ENCODE measurements at places on chromosomes 6 and 20. TPM values are rescaled to one million over a fixed set of nuclear protein-coding genes. Genes with fewer than 3 reads are reported as not detected.
A peak's percentile ranks its signal among the peaks of the same experiment; 100 is the strongest.

DNA sequence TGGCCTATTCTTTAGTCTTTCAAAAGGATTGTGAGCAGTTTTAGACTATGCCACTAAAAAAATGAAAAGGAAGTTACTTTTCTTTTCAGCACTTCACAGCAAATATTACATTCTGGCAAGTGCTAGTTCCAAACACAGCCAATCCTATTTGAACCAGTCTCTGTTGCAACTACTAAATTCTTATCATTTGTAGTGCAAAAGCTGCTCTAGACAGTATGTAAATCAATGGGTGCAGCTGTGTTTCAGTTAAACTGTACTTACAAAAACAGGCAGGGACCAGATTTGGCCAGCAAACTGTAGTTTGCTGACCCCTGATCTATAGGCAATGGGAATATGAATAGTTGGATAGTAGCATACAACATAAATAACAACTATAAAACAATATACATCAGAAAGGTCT lies 68.1 kb upstream of the TULP1 start:
- H3K4me3 ChIP-seq: no peak overlapping the region
- no peak overlapping the region for H3K27ac ChIP-seq
- no peaks in the 10 kb centered on the region for H3K36me3 ChIP-seq
- H3K4me1 ChIP-seq: peaks cover 14% of the 10 kb centered on the region

RBM39 gene
- 260 TPM for polyA plus RNA-seq

CCN2 gene
- 300 TPM for polyA plus RNA-seq

DNA sequence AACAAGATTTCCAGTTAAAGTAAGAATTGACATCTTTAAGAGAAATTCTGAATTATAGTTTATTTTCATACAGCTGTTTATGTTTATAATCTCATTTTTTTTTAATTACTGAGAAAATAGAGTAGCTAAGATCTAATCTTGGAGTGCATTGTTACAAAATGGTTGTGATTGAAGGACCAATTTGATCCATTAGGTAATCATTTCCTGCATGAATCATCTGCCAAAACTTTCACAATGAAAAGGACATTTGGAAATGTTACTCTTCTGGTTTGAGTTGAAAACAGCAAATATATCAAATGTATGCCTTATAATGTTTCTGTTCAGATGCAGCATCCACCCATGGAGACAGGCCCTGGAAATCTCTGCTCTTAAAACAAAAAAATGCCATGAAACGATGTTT lies 19.0 kb downstream of the TUBB2A start:
- no peak overlapping the region for H3K4me3 ChIP-seq
- peak overlapping the region; percentile 60 for H3K27ac ChIP-seq
- H3K27me3 ChIP-seq: no peaks in the 10 kb centered on the region
- H3K36me3 ChIP-seq: no peaks in the 10 kb centered on the region
- DNase-seq: no peak

SMLR1 gene
- polyA plus RNA-seq: 31.0 TPM

DNA sequence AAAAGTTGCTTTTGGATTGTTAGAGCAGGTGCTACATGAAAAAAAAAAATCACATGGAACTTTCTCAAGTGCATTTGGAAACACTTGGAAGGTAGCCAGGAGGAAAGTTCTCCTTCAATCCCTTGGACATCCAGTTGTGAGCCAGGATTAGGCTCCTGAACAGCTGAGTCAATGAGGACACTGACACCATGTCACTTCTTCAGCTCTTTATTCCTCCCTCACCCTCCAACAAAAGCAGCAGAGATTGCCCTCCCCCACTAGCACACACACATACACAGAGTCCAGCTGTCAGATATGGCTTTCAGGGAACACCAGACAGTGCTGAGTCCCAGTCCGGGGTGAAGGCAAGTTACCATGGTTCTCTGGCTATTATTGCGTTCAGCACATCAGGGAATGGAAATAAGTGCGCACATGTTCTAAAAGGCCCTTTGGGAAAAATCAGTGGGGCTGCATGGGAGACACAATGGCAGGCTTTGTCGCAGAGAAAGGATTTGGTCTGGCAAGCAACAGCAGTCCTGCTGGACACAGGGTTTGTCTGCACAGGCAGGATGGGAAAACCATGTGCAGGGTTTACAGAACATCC lies 124.7 kb upstream of the MARCKS start:
- no peak overlapping the region for H3K4me3 ChIP-seq
- no peaks in the 10 kb centered on the region for H3K27me3 ChIP-seq
- peak; percentile 30 for DNase-seq
- no peak overlapping the region for H3K27ac ChIP-seq

ESR1 gene
- not detected for polyA plus RNA-seq

- no peak overlapping the region for H3K4me3 ChIP-seq
- no peak overlapping the region for H3K27ac ChIP-seq
- no peak for DNase-seq
- no peaks in the 10 kb centered on the region for H3K36me3 ChIP-seq
- H3K4me1 ChIP-seq: no peaks in the 10 kb centered on the region
These were observed 335.1 kb downstream of the PREX1 start for GRCh38 chr20:48492715-48493070.

Measured in hepatocyte (in vitro differentiated cells).